RPMI7951 (cell line): ENCODE measurements at places on chromosomes 16 and 17. TPM values are rescaled to one million over a fixed set of nuclear protein-coding genes. Genes with fewer than 3 reads are reported as not detected.

GRCh38 chr17:30228011-30228410 is 7.5 kb downstream of the SLC6A4 start:
- no peak for DNase-seq

BCKDK gene
- 33.9 and 42.7 TPM in 2 replicates for total RNA-seq

GRCh38 chr16:9144106-9144505 is 52.7 kb downstream of the HAPSTR1 start:
- DNase-seq = no peak

KCTD11 gene
- 3.4 and 5.1 TPM in 2 replicates for total RNA-seq

DNA sequence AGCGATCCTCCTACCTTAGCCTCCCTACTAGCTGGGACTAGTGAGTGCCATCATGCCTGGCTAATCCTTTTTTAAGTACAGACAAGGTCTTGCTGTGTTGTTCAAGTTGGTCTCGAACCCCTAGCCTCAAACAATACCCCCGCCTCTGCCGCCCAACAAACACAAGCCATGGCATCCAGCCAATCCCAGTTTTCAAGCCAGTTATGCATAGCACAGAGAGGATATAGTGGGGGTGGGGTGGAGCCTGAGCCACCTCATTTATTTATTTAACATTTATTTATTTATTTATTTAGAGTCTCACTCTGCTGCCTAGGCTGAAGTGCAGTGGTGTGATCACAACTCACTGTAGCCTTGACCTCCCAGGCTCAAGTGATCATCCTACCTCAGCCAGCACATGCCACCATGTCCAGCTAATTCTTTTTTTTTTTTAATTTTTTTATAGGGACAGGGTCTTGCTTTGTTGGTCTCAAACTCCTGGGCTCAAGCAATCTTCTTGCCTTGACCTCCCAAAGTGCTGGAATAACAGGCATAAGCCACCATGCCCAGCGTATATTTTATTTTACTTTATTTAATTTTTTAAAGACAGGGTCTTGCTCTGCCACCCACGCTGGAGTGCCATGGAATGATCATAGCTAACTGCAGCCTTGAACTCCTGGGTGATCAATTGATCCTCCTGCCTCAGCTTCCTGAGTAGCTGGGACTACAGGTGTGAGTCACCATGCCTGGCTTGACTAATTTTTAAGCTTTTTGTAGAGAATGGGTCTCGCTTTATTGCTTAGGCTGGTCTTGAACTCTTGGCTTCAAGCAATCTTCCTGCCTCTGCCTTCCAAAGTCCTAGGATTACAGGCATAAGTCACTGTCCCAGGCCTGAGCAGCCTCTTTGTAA is 26.2 kb upstream of the KLHL11 start:
- DNase-seq = no peak

GRCh38 chr16:4404247-4404966 is 12.0 kb downstream of the CORO7 start:
- no peak for DNase-seq

DNA sequence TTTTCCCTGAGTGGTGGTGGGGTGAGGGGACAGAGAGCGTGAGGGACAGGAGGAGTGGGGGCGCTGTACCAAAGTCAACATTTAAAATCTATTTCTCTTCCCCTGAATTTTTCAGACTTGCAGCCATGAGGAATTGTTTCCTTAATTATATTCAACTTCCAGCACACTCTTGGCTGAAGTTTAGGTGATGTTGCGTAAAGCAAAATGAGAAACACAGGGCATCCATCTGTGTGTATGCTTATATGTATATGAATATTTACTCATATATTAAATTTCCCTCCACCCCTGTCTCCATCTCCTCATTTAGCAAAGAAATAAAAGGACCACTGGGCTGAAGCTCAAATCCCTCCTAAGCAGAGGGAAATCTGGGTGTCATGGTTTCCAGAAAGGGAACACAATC is 218.1 kb downstream of the XYLT1 start:
- no peak for DNase-seq

DNA sequence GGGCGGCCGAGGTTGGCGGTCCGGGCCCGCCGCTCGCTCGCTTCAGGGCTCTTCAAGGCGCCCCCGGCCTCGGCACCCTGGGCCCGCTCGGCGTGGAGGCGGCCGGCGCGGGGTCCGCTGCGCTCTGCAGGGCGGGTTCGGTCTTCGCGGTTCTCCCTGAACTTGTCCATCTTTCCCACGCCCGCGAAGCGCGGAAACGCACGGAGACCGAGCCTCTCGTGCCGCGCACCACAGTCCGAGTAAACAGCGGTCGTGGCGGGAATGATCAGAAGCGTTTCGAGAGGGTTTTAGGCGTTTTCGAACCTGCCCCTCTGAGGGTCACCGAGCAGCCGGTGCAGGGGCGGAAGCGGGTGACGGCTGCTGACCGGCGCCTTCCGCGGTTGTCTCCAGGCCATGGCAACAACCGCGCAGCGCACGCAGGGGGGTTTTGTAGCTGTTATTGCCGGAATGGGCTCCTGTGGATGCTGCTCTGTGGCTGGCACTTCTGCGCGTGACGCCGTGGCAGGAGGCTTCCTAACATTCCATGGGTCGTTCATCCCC is 414 bp downstream of the NARF start:
- peak; percentile 41 for DNase-seq

- DNase-seq = no peak
Measured at GRCh38 chr17:69066482-69066881, 5.8 kb upstream of the ABCA9 start.

DNA sequence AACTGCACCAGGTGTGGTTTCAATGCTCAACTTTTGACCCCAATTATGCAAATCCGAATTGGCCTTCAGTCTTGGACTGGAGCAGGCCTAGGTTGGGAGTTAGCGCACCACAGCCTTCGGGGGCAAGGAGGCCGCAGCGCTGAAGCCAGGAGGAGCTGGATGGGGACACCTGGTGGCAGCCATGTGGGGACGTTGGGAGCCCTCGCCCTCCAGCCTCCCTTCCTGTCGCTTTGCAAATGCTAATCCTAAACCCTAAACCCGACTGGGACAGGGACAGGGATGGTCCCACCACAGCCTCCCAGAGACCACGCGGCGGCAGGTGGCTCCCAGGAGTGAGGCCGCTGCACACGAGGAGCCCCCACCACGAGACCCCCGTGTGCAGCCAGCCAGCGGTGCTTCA is 58.7 kb downstream of the KLHDC4 start:
- no peak for DNase-seq

KRTAP9-8 gene
- not detected in 2 replicates for total RNA-seq

GRCh38 chr16:14418795-14419225 is 211.2 kb downstream of the PARN start:
- no peak for DNase-seq

MAP2K6 gene
- total RNA-seq = 4.5 and 4.7 TPM in 2 replicates

DNA sequence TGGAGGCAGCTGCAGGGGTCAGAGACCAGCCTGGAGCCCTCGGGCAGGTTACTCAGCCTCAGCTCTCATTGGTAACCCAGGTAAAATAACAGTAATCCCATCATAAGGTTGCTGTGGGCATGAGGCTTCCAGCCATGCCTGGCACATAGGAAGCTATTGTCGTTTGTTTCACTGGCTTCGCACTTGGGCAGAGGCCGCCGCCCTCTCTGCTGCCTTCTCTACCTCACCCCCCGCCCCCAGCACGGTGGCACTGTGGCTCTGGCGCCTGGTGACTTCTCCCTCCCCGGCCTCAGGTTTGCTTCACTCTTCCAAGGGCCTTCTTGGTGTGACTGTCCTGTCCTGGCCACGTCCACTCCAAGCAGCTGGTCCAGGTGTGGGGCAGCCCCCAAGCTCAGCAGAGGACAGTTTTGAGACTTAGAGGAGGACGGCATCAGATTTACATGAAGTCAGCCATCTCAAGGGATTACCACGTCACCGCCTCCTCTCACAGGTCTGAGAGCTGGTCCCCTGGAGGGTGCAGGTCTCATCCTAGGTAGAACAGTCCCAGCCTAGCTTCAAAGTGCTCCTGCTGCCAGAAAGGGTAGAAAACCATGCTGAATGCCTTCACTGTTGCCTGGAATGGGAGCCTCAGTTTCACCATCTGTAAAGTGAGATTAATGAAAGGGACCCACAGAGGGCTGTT is 34.8 kb downstream of the SREBF1 start:
- no peak for DNase-seq

GRCh38 chr16:86016201-86016965 is 117.4 kb downstream of the IRF8 start:
- DNase-seq = peak; percentile 55

DNA sequence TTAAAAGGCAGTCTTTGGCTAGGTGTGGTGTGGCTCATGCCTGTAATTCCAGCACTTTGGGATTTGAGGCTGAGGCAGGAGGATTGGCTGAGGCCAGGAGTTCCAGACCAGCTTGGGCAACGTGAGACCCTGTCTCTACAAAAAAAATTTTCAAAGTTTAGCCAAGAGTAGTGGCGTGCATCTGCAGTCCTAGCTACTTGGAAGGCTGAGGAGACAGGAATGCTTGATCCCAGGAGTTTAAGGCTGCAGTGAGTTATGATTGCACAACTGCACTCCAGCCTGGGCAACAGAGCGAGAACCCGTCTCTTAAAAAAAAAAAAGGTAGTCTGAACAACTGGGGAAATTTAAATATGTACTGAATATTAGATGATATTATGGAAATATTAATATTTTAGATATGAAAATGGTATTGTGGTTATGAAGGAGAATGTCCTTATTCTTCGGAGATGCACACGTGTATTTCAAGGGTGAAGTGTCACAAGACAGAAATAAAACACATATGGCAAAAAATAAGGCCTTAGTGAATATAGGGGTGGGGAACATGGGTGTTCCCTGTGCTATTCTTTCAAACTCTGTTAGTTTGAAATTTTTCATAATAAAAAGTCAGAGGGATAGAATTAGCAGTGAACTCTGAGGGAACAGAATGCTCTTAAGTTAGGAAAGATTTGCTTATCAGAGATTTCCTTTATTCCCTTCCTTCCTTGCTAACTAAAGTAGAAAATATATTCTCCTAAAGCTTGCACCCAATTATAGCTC is 144.7 kb downstream of the CDK5R1 start:
- no peak for DNase-seq

DNA sequence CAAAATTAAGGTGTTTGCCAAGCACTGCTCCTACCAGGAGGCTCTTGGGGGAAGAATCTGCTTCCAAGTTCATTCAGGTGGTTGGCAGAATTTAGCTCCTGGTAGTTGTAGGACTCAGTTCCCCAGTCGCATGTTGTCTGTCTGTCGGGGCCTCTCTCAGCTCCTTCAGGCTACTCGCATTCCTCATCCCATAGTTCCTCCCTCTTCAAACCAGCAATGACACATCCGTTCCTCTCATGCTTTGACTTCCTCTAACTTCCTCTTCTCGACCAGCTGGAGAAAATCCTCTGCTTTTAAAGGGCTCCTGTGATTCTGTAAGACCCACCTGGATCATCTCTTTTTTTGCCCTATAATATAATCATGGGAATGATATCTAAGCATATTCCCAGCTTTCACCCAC is 108.1 kb downstream of the PMP22 start:
- DNase-seq = peak; percentile 57

- no peak for DNase-seq
Measured at GRCh38 chr17:40074175-40074512, 11.4 kb downstream of the THRA start.

GSDMA gene
- not detected in 2 replicates for total RNA-seq

GRCh38 chr16:19765860-19766553 is 47.9 kb downstream of the IQCK start:
- DNase-seq = no peak

PPY gene
- not detected in 2 replicates for total RNA-seq

GRCh38 chr16:20952139-20952920 is 51.8 kb downstream of the LYRM1 start:
- DNase-seq = no peak

- DNase-seq = peak; percentile 50
Measured at GRCh38 chr16:59527206-59527997, 793.3 kb upstream of the GOT2 start.

- DNase-seq = no peak
Measured at GRCh38 chr16:719815-720446, 1.0 kb upstream of the ANTKMT start.

DNA sequence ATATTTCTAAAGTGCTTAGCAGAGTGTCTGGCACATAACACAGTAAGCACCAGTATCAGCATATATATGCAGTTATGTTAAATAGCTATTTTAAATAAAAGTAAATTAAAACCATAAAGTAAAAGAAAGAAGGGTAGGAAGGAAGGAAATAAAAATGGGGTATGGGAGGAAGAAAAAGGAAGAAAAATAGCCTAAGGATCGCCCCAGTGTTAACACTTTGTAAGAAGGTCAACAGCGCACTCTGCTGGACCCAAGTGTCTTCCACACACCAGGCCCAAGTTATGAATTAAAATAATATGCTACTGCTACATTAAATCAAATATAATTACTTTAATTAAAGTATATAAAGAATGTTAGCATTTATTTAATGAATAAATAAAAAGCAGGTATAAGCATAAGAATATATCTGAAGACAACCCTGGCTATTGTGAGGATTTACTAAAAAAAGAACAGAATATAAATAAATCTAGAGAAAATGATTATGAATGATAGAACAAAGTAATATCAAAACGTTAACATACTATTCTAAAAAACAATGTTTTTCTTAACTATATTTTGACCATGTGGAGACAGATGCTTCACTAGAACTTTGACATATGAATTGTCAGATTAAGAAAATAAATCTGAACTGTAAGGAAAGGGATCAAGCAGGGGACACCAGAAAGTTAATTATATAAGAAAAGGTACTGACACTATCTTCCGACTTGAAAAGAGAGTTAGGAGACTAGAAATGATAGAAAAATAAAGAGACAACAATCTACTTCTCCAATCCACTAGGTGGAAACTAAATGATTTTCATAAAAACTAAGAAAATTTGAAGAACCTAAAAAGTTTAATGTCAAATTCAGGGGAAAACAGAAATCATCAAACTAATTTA is 25.9 kb downstream of the BRIP1 start:
- peak; percentile 54 for DNase-seq

CRYBA1 gene
- not detected in 2 replicates for total RNA-seq

- no peak for DNase-seq
Measured at GRCh38 chr16:12529582-12529981, 274.1 kb downstream of the CPPED1 start.

DNA sequence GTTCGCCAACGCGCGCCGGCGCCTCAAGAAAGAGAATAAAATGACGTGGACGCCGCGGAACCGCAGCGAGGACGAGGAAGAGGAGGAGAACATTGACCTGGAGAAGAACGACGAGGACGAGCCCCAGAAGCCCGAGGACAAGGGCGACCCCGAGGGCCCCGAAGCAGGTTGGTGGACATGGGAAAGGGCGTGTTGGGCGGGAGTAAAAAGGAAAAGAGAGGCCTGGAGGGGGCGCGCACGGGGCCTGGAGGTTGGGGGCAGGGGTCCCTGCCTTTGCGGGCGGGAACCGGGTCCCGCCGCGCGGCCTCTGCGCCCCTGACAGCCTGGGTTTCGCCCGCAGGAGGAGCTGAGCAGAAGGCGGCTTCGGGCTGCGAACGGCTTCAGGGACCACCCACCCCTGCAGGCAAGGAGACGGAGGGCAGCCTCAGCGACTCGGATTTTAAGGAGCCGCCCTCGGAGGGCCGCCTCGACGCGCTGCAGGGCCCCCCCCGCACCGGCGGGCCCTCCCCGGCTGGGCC is 2.1 kb downstream of the IRX5 start:
- DNase-seq = no peak
